ENCODE measurements at places on chromosomes 6 and 20.

DNA sequence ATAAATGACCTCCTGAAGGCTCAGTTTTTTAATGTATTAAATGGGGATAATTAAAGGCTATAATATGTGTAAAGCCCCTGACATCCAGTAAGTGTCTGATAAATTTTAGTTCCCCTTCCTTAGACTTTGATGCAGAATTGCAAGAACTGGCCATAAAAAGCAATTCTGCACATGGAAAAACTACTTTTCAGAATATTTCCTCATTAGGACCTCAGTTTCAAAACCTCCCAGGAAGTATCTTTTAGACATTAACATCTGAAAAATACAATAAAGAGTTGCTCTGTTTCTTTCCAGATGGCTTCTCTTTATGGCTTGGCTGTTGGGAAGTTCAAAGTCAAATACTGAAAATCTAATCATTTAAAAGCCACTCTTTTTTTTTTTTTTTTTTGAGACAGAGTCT lies 106.3 kb upstream of the ZNF217 start:
- peak; percentile 64 for DNase-seq

GRCh38 chr6:159446340-159446739 lies 246.7 kb downstream of the SOD2 start:
- DNase-seq, result no peak

- peak; percentile 78 for DNase-seq
These were observed 120.2 kb downstream of the MBOAT1 start for GRCh38 chr6:20092071-20092566.

DNA sequence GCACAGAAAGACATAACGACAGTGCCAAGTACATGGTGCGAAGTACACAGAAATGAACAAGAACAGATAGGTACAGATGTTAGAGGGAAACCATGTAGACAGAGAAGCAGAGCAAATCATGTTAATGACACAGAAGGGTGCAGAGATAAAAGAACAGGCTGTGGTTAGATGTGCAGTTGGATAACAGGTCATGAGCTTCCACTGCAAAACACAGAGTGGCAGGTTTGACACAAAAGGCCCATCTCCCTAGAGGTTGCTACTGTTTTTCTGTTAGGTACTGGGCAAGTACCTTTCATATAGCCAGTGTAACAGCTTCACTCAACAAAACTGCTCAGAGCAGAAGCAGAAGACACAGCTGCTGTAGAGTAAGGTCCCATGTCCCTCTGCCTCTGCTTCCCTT lies 84.6 kb downstream of the AK9 start:
- no peak for DNase-seq

- DNase-seq, result no peak
These were observed 56.1 kb upstream of the PRND start for GRCh38 chr20:4665591-4665990.

GRCh38 chr6:34671801-34672656 lies 24.5 kb downstream of the ILRUN start:
- peak; percentile 74 for DNase-seq

DNA sequence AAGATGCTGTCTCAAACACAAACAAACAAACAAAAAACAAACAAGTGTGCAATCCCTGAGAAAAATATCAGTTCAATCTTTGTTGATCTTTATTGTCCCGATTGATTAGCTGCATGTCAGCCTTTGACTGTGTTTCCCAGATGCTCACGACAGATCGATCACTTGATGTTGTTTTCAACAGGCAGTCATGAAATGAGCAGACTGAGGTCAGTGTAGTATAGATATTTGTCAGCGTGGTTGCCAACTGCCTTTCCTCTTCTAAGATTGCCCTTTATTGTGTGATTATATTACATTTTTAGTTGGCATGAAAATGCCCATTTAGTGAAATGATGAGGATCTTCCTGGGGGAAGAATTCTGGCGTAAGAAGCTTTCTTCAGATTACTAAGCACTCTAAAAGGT lies 25.6 kb downstream of the UTRN start:
- DNase-seq, result no peak

DNA sequence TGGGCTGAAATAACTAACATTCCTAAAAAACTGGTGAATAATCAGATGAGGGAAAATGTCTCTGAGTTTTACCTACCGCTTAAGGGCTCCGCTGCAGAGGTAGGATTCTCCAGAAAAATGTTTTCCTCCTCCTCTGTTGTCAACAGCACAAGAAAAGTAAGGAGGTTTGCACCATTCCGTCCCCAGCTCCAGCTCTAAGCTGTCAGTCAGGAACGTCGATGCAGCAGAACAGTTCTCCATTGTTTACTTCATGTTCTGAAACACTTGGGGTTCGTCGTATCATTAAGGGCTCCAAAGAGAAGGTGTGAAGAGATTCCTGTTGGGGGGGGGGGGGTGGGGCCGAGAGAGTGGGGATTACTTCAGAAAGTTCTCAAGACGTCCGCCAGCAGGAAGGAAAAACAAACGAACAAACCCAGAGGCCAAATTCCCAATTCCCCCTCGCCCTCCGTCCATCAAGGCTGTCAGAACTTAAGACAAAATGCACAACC lies 734 bp downstream of the MMS22L start:
- peak; percentile 3 for DNase-seq

DNA sequence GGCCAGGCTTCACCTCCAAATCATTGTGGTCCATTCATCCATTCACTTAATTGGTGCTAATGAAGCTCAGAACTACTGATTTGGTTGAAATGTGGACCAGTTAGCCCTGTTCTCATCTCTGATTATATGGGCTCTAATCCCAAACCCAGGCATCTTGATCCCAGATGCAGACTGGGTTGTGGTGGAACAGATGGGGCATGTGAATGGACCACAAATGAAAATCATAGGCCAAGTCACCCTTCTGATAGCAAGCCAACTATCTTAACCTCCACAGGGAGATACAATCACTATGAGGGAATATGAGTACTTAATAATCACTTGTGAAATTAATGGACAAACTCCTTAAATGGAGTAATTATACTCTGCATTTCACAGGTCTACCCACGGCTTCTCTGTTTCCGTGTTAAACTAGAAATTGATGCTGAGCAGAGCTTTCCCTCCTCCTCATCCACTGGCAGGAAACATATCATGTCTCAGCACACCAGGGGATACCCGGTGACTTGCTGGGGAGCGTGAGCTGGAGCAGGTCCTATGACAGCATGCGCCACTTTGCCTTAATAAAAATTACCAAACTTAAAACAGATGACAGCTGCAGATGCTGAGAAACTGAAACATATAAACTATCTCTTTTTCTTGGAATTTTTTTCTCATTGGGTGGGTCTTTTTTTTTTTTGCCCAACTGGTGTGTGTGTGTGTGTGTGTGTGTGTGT lies 108.8 kb upstream of the HEY2 start:
- DNase-seq, result no peak

DNA sequence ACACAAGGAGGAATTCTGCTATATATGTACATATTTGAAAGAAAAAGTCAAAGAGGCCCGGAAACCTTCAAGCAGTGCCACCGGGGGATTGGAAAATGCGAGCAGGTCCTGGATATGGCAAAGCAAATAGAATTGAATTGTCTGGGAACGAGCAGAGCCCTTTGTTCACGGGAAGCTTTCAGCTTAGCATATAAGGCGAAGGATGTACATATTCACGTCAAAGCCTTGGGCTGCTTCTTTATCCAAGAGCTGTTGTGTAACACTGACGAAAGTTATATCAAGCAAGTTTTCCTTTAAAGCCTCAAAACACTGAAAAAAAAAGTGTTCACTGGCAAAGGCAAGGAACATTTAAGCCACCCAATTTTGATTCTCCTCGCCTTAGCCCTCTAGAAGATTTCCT lies 171.0 kb downstream of the GPX5 start:
- DNase-seq, result no peak

DNA sequence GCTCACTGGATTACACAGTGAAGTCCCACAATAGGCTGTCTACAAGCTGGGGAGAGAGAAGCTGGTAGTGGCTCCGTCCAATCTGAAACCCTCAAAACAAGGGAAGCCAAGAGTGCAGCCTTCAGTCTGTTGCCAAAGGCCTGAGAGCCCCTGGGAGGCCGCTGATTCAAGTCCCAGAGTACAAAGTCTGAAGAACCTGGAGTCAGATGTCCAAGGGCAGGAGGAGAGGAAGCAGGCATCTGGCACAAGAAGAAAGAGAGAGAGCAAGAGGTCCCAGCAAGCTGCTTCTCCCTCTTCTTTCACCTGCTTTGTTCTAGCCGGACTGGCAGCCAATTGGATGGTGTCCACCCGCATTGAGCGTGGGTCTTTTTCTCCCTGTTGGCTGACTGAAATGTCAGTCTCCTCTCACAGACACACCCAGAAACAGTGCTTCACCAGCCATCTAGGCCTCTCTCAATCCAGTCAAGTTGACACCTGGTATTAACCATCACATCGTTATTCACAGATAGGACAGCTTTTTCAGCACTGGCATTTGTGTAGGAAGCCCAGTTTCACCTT lies 51.2 kb downstream of the CRYBG1 start:
- DNase-seq, result no peak

DNA sequence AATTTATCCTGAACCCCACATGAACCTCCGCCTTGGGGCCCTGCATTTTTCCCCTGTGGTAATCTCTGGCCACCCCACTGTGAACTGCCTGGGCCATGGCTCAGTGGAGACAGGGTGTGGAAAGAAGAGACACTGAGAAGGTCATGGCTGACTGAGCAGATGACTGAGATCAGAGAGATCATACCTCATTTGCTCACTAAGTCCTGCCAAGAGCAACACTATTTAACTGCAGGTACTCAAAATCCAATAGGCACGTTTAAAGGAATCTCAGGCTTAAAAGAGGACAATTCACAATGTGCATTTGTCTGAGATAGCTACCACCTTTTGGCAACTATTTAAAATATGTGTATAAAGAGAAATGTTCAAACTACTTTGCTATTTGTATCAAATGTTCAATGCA lies 305.0 kb downstream of the GMDS start:
- DNase-seq, result no peak

All from MV-4-11 (cell line).